Kidney tubule cell (primary cell): ENCODE measurements at places on chromosomes 16 and 17.

GRCh38 chr17:17151541-17151940 lies 54.6 kb downstream of the PLD6 start:
- DNase-seq: peak; percentile 92

DNA sequence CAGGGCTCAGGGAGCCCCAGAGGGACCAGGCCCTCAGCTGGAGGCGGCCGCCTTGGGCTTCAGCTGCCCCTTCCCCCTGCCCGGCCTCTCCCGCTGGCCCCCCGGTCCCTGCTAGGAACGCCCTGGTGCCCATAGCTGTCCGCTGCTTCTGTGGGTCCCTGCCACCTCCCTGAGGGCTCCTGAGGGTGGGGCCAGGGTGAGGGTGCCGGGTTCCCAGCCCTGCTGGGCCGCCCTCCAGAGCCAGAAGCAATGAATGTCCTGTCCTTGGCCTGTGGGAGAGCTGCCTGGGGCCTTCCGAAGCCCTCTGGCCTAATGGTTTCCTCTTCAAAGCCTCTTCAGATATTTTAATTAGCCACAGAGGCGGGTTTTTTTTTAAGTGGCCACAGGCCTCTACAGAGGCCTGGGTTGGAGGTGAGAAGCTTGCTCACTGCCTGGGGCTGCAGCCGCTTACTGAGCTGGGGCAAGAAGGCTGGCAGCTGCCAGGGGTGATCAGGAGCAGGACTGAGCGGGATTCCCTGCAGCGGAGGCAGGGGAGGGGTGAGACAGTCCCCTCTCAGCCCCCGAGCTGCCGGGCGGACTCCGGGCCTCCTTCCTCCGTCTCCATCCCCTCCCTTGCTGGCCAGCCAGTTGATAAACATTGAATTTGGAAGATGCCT lies 9.9 kb downstream of the CENPX start:
- DNase-seq: no peak

DNA sequence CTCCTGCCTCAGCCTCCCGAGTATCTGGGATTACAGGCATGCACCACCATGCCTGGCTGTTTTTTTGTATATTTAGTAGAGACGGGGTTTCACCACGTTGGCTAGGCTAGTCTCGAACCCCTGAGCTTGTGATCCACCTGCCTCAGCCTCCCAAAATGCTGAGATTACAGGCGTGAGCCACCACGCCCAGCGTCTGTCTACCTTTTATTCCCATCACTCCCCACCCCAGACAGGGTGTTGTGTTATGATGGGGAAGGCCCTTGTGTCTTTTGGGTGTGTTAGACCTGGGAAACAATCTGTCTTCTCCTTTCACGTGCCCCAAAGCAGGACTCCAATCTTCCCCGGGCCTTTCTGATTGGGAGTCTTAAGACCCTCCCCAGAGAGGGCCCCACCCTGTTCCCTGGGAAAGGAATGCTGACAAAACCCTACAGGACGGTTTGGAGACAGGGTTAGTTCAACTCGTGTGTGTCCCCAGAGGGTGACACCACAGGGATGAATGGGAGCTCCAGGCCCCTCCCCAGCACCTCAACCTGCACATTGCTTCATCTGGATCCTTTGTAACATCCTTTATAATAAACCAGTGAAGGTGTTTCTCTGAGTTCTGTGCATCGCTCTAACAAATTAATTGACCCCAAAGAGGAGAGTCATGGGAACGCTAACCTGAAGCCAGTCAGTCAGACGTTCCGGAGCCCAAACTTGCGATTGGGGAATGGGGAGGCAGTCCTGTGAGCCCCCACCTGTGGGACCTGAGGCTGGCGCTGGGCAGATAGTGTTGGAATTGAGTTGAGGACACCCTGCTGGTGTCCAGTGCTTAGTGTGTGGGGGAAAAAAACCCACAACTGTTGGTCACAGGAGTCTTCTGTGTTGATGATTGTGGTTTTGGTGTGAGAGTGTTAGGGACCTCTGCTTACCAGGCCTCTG lies 3.2 kb upstream of the ELOB start:
- no peak for DNase-seq

GRCh38 chr17:4519361-4519788 lies 20.7 kb downstream of the SPNS2 start:
- DNase-seq: no peak

DNA sequence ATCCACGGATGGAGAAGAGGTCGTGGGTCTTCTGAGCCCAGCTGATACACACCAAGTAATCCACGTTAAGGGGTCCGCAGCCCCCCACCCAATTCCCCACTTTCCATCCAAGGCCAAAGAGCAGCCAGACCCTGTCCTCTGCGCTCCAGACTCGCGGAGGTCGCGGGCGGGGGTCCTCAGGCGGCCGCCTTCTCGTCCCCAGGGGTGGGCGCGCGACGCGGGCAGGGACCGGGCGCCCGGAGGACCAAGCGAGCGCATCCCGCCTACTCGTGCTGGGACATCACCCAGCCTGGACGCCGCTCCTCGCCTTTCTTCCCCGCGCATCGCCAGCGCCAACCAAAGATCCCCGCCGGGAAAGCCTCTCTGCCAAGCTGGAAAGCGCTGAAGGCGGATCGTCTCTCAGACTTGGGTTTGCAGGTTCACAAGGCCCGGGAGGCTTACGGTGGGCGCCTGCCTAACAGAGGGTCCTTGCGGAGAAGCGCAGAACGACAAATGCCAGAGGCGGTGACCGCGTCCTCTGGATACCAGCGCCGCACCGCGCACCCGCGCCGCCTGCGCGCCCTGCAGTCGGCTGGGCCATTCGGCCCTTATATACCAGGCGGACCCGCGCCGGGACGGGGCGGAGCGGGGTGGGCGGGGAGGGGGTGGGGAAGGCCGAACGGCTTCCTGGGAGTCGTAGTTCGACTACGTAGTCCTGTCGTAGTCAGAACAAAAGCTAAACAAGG lies 471.6 kb downstream of the SOX9 start:
- DNase-seq: peak; percentile 87

DNA sequence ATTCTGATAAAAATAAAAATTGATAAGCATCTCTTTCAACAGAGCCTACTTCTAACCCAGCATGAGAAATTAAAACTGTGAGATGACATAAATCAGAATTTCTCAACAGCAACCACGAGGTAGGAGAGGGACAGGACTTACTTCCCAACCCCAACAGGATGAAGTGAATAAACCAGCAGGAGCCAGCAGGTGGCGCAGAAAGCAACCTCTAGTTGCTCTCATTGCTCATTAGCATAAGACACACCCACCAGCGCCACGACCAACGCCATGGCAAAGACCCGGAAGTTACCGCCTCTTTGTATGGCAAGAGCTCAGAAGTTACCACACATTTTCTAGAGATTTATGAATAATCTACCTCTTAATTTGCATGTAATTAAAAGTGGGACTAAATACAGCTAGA lies 189.4 kb upstream of the CDH8 start:
- peak; percentile 67 for DNase-seq

GRCh38 chr17:21041741-21042457 lies 912 bp downstream of the USP22 start:
- peak; percentile 84 for DNase-seq

- no peak for DNase-seq
Measured at GRCh38 chr16:86986809-86987487, 330.2 kb downstream of the C16orf95 start.

GRCh38 chr16:70396246-70396904 lies 42.5 kb downstream of the ST3GAL2 start:
- DNase-seq: peak; percentile 19

GRCh38 chr16:85250609-85251223 lies 138.4 kb upstream of the CIBAR2 start:
- DNase-seq: no peak

GRCh38 chr16:46765050-46765449 lies 16.9 kb upstream of the MYLK3 start:
- peak; percentile 71 for DNase-seq
